Activated CD8-positive, alpha-beta memory T cell treated with anti-CD3 and anti-CD28 coated beads for 1 hour (primary cell): ENCODE measurements at places on chromosomes 3 and 15.

- DNase-seq, result no peak
These were observed 18.4 kb downstream of the SMAD6 start for GRCh38 chr15:66720206-66721010.

GRCh38 chr3:106745344-106746168 lies 631.7 kb upstream of the CCDC54 start:
- no peak for DNase-seq

DNA sequence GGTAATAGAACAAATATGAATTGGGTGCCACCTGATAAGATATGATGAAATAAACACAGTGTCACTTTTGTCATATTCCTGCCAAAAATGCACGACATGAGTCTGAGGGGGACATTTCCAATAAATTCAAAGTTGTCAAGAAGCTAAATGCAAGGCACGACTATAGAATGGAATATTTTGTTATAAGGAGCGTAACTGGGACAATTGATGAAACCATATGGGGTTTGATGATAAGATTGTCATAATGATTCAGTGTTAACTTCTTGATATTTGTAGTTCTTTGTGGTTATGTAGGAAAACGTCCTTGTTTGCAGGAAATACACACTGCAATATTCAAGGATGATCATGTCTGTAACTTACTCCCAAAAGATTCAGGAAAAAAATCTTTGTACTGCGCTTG lies 163.3 kb downstream of the MEX3B start:
- DNase-seq, result no peak

- peak; percentile 57 for DNase-seq
These were observed 1.3 kb upstream of the PIGZ start for GRCh38 chr3:196969660-196970546.

DNA sequence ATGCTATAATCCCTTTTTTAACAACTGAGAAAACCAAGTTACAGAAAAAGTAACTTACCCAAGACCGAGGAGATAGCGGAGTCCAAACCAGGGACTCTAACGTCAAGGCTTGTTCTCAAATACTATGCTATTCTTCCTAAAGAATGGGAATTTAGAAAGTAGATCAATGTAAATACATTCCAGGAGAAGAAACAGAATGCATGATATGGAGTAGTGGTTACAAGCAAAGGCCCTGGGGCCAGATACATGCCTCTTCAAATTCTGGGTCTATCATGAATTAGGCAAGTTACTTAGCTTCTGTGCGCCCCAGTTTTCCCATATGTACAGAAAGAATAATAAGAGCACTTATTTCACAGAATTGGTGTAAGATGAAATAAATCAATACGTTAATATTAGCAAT lies 102.0 kb upstream of the CHMP2B start:
- no peak for DNase-seq

- no peak for DNase-seq
These were observed 65.8 kb upstream of the LEKR1 start for GRCh38 chr3:156760333-156760732.

DNA sequence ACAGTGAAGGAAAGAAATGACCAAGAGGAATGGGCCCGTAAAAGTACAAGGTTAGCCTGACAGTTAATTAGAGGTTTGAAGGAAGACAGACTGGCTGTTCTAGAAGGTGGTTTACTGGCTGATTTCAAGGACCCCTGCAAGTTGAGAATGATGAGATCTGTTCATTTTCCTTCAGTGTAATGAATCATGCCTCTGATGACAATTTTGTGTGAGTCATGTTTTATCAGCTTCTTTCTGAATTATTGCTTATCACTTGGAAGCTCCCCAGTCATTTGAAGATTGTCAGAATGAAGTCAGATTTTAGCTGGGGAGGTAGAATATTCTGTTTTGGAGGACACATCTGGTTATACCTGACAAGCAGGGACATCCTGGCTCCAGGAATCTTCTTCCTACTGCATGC lies 50.6 kb downstream of the DRD3 start:
- no peak for DNase-seq

GRCh38 chr3:25863416-25863959 lies 73.6 kb downstream of the OXSM start:
- DNase-seq, result no peak

DNA sequence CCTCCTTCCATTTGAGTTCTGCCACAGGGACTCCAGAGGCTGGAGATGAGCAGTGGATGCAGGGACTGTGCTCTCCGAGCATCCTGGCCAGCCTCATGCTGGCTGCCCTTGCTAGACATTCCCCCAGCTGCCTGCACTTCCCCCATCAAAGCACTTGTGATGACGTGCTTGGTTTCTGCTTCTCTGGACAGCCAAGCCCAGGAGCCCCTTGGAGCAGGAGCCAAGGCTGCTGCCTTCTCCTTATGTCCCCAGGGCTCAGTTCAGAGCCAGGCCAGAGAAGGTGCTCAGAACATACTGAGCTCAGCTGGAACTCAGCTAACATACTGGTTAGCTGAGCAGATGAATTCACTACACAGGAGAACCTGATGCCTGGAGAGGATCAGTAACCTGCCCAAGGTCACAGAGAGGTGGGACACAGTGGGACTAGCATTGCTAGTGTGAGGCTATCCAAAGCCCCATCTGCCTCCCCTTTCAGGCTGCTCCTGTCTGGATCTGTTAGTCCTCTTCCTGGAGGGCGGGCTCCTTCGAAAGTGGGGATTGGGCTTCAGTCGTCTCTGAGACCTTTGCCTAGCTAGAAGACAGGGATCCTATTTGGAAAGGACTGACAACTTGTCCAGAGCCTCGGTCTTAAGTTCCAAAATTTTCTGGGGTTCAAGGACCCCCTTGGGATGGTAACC lies 4.3 kb downstream of the PCBP4 start:
- no peak for DNase-seq

GRCh38 chr3:24683633-24684384 lies 189.2 kb upstream of the THRB start:
- DNase-seq, result no peak

GRCh38 chr15:43969802-43970375 lies 143.1 kb downstream of the WDR76 start:
- DNase-seq, result no peak

DNA sequence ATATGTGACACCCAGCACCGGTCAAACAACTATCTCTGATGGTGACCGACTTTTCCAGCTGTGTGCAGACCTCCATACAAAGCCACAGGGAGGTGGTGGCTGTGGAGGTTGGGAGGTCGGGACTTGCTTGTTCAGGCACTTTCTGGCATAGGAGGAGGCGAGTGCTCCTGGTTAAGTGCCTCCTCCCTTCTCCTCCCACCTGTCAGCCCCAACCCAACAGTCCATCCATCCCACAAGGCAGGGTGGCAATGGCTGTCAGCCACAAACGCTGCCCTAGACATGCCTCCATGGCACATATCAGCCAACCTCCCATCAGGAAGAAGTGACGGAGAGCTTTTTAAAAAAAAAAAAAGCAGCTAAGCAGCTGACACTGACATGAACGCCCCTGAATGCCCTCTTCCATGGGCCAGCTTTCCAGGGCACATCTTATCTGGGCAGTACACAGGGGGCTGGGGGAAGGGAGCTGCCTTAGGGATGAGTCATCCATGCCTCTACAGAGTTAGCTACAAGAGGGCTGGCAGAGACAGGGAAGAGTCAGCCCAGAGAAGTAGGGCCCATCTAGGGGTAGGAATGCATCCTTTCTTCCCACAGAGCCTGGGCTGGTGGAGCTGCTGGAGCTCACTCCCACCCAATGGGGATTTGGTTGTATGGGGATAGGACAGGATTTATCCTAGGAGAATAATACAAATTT lies 41.2 kb downstream of the CCDC12 start:
- no peak for DNase-seq

DNA sequence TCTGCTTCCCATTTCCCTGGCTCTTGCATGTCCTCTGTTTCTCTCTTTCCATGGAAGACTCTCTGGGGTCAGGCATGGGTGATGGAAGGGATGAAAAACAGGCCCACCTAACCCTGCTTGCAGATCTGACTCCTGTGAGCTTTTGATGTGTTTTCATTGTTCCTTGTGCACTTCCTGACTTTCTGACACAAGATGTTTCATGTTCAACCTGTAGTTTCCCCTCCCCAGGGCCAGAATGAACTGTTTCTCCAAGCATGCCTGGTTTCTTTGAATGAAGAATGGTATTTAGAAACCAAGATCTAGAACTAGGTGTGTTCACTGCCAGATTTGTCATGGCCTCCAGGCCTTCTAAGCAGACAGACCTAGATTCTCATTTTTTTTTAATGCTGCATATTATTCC lies 36.1 kb upstream of the CRTC3 start:
- no peak for DNase-seq

GRCh38 chr3:16788440-16789056 lies 96.2 kb upstream of the PLCL2 start:
- DNase-seq, result no peak

DNA sequence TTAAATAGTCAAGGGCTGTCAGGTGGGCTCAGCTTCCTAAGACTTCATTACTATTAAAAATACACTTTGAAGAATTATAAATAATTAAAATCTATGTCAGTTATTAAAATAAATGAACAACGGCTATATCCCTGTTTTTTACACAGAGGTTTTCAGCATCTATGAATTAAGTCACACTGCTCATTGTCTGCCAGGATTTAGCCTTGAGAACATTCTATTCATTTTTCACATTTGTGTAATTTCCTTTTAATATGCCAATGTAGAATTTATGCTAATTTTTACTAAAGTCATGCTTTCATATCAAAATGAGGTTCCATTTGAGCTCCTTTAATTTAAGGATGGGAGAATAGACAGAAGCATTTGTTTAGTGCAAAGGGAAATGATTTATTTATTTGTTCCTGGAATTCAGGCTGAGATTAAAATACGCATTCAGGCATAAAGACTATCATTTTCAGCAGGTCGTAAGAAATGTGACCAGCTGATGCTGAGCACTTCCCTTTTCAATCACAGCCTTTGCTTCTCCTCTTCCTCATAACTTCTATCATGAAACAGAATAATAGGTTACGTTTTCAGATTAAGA lies 345.1 kb downstream of the MFSD1 start:
- DNase-seq, result no peak

- no peak for DNase-seq
These were observed 377.5 kb downstream of the EDEM1 start for GRCh38 chr3:5565026-5565425.

DNA sequence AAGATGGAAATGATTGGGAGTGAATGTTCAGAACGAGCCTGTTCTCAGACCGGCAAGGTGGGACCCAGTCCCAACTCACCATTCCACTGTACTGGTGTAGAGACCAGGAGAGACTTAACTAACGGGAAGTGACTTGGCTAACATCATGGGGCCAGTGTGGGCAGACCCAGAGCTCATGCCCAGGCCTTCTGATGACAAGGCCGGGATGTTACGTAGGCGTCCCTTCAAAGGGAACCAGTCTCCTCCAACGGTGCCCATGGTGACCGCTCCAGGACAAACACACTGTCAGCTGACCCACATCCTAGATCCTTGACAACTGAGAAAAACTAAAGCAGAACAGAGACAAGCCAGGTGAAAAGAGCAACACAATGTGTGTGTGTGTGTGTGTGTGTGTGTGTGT lies 128.4 kb upstream of the HACD2 start:
- no peak for DNase-seq

DNA sequence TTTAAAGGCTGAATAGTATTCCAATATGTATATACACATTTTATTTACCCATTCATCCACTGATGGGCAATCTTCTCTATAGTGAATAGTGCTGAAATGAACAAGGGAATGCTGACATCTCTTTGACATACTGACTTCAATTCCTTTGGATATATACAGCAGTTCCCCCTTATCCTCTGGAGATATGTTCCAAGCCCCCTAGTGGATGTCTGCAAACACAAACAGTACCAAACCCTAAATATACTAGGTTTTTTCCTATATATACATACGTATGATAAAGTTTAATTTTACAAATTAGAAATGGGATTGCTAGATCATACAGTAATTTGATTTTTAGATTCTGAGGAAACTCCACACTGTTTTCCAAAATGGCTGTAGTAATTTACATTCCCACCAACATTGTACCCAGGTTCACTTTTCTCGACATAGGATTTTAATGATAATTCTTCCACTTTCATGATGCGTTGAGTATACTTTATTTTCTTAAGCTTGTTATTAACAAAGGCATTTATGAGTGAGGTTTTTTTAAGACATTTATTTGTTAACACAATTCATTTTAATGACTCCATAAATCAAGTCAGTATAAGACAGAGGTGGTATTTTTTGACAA lies 38.2 kb downstream of the VPS13C start:
- no peak for DNase-seq

DNA sequence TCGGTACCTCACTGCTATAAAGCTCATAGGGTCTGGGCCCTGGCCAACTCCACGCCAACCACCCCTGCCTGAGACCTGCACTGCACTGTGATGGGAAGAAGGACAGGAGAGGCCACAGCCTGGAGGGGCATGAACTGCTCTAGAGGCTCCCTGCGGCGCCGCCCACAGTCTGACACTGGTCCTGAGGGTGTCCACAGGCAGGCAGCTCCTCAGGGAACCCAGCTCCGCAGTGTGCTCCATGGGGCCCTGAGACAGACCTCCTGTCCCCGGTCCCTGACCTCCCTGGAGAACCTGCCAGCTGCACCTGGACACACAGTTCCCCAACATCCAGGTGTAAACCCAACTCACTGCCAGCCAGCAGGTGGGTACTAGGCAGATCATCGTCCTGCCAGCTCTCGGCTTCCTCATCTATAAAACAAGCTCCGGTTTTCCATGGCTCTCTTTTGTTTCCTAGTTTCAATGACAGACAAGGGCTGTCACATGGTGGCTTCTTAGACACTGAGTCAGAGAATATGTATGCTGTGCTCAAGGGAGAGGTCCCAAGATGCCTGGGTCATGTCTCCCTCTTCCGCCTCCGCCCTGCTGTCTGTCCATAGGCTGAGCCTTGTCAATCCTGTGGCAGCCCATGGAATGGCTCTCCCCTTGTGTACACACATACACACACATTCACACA lies 5.1 kb upstream of the HAPLN3 start:
- no peak for DNase-seq

DNA sequence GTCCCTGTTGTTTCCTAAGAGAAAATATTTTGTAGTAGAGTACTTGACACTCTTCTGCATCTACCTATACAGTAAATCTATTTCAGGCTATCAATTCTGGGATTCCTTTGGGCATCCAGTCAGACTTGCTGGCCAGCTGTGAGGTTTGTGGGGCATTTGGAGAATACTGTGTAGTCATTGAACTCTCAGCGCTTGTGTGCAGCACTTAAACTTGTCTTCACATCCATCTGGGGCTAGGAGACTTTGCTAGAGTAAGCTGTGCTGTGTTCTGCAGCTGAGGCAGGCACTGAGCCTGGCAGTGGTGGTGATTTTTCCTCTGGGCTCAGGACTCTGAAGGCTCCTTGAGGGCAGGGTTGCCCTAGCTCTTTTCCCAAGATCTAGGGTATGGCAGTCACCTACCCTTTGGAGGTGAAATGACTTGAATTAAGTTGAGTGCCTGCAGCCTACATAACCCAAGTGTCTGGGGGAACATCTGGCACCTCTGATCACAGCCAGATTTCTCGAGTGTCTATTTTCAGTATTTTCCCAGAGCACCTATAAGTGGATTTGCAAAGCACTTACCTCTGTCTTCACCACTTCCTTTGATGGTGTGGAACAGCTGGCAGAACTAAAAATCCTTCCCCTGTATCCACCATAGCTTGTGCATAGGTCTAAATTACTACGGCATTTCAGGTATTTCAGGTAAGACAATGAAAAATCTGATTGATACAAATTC lies 19.3 kb downstream of the CLSTN2 start:
- DNase-seq, result no peak
